Glutamatergic neuron (in vitro differentiated cells): ENCODE measurements at places on chromosomes 7 and 10. TPM values are rescaled to one million over a fixed set of nuclear protein-coding genes. Genes with fewer than 3 reads are reported as not detected.

SLC26A3 gene
- total RNA-seq = not detected

PGAM2 gene
- total RNA-seq = 13.3 TPM

GRCh38 chr7:53656881-53657280, 621.4 kb downstream of the POM121L12 start:
- DNase-seq = no peak

DNA sequence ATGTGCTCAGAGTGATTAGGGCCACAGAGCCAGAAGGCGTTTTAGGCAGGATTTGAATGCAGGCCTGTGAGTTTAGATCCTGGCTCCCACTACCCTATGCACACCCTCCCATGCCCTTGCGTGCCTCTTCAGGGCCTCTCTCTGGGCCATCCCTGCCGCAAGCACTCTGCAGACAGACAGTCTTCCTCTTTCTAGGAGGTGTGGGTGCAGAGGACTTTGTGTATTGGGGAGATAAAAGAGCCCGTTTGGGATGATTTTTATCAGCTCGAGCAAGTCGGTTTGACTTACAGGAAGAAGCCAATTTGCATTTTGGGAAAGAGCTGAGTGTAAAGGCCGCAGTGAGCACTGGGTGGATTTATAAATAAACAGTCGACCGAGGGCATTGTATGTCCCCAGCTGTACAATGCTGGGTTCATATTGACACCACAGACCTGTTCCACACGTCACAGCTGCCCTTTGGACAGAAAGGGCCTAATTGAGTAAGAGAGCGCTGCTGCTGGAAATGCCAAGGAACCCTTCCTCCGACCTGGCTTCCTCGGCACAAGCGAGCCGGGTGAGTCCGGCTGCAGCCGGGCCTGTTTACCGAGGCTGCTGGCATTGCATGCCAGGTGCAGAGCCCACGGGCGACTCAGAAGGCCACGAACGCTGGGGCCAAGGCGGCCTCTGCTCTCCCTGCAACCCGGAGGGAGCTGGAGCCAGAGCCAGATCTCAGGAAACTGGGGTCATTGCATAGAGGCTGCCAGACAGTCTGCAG, 25.1 kb downstream of the ZMIZ1 start:
- DNase-seq = no peak

- no peak for DNase-seq
Observed at GRCh38 chr10:116452338-116452720, 24.7 kb downstream of the PNLIPRP3 start.

DNA sequence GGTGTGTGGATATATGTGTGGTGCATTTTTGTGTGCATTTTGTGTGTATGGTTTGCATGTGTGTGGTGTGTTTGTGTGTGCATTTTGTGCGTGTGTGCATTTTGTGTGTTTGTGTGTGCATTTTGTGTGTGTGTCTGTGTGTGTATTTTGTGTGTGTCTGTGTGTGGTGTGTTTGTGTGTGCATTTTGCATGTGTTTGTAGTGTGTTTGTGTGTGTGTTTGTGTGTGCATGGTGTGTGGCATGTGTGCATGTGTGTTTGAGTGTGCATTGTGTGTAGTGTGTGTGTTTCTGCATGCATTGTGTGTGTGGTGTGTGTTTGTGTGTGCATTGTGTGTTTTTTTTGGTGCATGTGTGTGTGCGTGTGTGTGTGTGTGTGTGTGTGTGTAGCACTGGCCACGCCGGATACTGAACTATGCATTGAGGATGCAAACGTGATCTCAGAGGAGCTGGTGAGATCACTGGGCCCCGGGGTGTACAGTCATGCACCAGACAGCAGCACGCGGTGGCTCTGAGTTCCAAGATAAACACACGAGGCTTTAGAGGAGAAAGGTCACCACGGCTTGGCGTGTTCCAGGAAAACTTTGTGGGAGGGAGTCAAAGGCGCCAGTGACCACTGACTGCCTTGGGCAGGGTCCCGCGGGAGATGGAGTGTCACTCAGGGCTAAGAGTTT, 106.6 kb upstream of the SHH start:
- no peak for DNase-seq

GRCh38 chr7:146177301-146177700, 60.7 kb downstream of the CNTNAP2 start:
- no peak for DNase-seq

DNA sequence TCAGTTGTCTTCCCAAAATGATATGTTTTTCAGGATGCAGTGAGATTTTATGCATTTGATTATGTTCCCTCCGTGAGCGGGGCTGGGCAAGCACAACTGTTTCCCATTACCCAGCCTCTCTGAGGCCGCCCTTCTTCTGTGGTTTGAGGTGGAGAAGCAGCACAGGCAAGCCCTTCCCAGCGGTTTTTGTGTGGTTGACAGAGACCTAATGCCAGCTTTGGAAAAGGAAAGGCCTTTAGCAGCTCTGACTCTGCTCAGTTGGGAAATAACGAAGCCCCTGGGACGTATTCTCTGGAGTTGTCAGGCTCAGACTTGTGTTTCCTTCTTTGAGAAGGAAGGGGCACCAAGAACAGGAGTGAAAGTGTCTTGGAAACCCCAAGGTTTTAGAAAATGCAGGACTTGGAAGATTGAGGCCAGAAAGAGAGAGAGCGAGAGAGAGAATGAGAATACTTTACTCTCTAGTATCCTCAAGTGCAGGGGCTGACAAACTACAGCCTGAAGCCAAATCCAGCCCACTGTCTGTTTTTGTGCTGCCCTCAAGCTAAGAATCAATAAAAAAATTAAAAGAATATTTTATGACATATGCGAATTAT, 20.6 kb upstream of the PDCD4 start:
- no peak for DNase-seq

DNA sequence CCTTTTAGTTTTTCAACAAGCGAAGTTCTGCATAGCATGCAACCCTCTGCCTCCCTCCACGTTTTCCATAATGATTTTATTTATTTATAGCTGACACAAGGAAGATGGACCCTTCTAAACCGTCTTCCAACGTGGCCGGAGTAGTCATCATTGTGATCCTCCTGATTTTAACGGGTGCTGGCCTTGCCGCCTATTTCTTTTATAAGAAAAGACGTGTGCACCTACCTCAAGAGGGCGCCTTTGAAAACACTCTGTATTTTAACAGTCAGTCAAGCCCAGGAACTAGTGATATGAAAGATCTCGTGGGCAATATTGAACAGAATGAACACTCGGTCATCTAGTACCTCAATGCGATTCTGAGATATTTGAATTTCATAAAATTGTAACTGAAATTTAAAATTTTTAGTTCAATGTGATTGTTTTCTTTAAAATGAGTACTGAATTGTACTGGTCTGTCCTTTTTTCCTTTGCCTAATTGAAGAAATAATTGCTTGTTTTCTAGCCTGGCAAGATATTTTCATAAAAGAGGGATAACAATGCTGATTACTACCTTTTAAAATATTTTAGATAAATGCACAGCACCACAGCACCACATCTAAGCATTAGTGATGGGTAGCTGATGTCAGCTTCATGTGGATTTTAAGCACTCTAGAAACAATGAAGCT, 41.5 kb upstream of the SLC39A12 start:
- peak; percentile 22 for DNase-seq

GRCh38 chr7:73822319-73823173, 8.2 kb upstream of the CLDN4 start:
- DNase-seq = no peak
